Suppressor macrophage treated with lipopolysaccharide for 4 hours (primary cell): ENCODE measurements at places on chromosomes 5 and 9.

- no peak for DNase-seq
Observed at GRCh38 chr5:37931541-37931940, 91.7 kb upstream of the GDNF start.

DNA sequence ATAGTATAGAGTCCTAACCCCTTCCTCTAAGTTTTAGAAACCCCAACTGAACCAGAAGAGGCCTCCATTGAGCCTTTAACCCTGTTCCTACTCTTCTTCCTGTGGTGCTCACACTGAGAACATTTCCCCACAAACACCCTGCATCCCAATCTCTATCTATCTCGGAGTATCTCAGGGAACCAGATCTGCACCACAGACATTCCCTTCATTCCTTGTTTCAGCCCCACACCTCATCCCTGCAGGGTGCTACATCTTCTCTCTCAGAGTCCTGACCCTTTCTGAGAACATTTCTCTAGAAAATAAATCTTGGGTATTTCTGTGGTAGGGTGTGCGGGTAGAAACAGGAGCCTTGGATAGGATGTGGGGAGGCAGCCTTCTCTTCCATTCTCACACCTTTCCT is 507.8 kb downstream of the PDE4D start:
- DNase-seq: no peak

- no peak for DNase-seq
Observed at GRCh38 chr9:99066571-99066970, 38.3 kb upstream of the TGFBR1 start.

DNA sequence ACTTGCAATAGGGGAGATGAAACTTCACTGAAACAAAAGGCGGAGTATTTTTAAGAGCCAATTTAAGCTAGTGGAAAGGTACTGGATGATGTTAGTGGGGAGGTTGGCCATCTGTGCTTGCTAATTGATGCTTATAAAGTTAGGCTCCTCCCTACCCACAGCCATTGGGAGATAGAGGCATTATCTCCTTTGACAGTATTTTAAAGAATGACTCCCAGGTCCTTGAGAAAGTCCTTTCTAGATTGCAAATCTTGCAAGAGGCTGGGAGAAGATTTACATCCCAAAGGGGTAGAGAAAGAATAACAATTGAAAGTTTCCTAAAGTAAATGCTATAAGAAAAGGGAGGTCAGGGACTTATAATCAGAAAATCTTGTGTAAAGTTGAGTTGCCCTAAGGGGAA is 282.6 kb downstream of the BRINP1 start:
- DNase-seq: no peak

DNA sequence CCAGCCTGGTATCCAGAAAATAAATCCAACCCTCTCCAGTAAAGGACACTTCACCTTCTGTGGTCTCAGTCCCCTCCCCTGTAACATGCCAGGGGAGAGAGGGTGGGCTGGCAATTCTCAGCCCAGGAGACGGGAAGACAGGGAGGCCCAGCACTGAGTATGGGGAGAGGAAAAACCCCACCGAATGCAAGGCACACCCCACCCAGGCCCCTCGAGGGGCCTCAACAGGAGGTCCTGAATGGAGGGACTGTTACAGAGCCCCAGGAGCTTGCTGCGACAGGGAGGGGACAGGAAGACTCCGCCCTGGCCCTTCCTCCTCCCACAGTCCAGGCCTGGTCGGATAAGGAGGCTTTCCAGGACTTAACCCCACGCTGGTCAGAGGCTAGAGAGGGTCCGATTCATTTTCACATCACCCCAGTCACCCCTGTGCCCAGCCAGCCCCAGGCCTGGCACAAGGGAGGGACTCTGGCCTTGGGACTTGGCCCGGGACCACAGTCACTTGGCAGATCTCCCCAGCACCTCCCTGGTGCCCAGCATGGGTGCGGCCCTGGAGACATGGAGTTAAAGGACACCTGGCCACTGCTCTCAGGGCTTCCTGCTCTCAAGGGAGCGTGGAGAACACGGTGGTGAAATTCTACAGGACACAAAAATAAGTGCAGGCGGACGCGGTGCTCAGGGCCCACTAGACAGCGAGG is 44.9 kb upstream of the STXBP1 start:
- no peak for DNase-seq

GRCh38 chr9:94983552-94983951 is 257.1 kb downstream of the AOPEP start:
- DNase-seq: no peak

DNA sequence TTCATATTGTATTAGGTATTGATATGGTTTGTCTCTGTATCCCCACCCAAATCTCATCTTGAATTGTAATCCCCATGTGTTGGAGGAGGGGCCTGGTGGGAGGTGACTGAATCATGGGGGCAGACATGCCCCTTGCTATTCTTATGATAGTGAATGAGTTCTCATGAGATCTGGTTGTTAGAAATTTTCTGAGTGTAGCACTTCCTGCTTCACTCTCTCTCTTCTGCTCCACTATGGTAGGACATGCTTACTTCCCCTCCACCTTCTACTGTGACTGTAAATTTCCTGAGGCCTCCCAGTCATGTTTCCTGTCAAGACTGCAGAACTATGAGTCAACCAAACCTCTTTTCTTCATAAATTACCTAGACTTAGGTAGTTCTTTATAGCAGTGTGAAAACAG is 187.4 kb upstream of the SLC24A2 start:
- DNase-seq: no peak

- no peak for DNase-seq
Observed at GRCh38 chr9:24587883-24588282, 42.2 kb upstream of the IZUMO3 start.
